ENCODE measurements at places on chromosomes 11 and 22. TPM values are rescaled to one million over a fixed set of nuclear protein-coding genes. Genes with fewer than 3 reads are reported as not detected.

The ACR gene
- 0.37 TPM for total RNA-seq

The SGSM1 gene
- 3.7 TPM for total RNA-seq

The OVCH2 gene
- total RNA-seq, result not detected

The UPK3A gene
- total RNA-seq, result 1.3 TPM

The CALCB gene
- not detected for total RNA-seq

The NXPE2 gene
- total RNA-seq, result 0.37 TPM

The SCGB1D2 gene
- total RNA-seq, result not detected

The BAD gene
- 343 TPM for total RNA-seq

The OR6A2 gene
- not detected for total RNA-seq

DNA sequence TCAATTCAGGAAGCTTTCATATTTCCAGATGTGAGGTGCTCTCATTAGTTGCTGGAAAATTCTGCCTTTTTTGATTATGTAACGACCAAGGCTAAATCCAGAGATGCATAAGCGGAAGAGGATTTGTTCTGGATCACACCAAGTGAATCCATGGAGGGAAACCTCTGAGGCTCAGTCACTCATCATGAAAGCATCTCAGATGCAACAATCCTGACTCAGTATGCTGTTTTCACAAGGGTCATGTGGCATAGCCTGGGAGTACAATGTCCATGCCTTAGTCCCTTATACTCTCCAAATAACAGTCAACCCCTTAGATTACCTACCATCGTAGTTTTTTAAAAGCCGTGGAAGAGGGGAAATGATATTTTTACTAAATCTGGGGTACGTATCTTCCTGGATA lies 445.6 kb downstream of the NTM start:
- no peaks in the 10 kb centered on the region for H3K36me3 ChIP-seq
- no peaks in the 10 kb centered on the region for H3K27me3 ChIP-seq
- H3K27ac ChIP-seq, result no peak overlapping the region
- no peaks in the 10 kb centered on the region for H3K4me1 ChIP-seq
- no peak for DNase-seq
- H3K4me3 ChIP-seq, result no peak overlapping the region

DNA sequence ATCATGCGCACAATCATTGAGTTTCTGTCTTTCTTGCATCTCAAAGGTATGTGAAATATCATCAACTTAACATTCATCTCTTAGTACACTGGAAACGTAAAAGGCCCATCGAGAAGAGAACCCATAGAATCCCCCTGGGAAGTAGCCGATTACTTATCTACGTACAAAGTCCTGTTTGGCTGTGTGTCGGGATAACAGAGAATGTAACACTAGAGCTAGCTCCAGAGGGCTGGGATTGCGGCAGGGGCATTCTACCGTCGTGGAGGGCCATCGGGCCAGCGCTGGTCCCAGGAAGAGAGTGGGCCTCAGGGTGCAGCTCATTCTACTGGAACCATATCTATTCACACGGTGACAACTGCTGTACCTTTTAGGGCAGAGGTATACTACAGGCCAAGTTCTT lies 4.5 kb downstream of the GAL start:
- peaks cover 86% of the 10 kb centered on the region for H3K27me3 ChIP-seq
- peaks cover 13% of the 10 kb centered on the region for H3K4me1 ChIP-seq
- H3K36me3 ChIP-seq, result no peaks in the 10 kb centered on the region
- DNase-seq, result no peak
- no peak overlapping the region for H3K4me3 ChIP-seq
- H3K27ac ChIP-seq, result no peak overlapping the region

- no peak overlapping the region for H3K4me3 ChIP-seq
- no peaks in the 10 kb centered on the region for H3K4me1 ChIP-seq
- no peak overlapping the region for H3K27ac ChIP-seq
- no peak for DNase-seq
These were observed 9.2 kb downstream of the ANO9 start for GRCh38 chr11:432501-433100.

- H3K27ac ChIP-seq, result no peak overlapping the region
- H3K4me3 ChIP-seq, result no peak overlapping the region
- no peaks in the 10 kb centered on the region for H3K4me1 ChIP-seq
- DNase-seq, result no peak
These were observed 313.6 kb downstream of the KIRREL3 start for GRCh38 chr11:126686938-126687337.

- peak overlapping the region; percentile 19 for H3K27ac ChIP-seq
- peaks cover 76% of the 10 kb centered on the region for H3K4me1 ChIP-seq
- no peak for DNase-seq
- H3K27me3 ChIP-seq, result no peaks in the 10 kb centered on the region
These were observed 1.7 kb downstream of the RPS19BP1 start for GRCh38 chr22:39530692-39531331.

- no peaks in the 10 kb centered on the region for H3K27me3 ChIP-seq
- DNase-seq, result no peak
- H3K4me1 ChIP-seq, result no peaks in the 10 kb centered on the region
- H3K27ac ChIP-seq, result no peak overlapping the region
- no peak overlapping the region for H3K4me3 ChIP-seq
- peaks cover 79% of the 10 kb centered on the region for H3K36me3 ChIP-seq
These were observed 19.2 kb downstream of the EIF3M start for GRCh38 chr11:32602657-32603415.

GRCh38 chr11:86473991-86474833 lies 99.5 kb downstream of the CCDC81 start:
- H3K27me3 ChIP-seq, result no peaks in the 10 kb centered on the region
- peak overlapping the region; percentile 41 for H3K27ac ChIP-seq
- no peaks in the 10 kb centered on the region for H3K36me3 ChIP-seq
- no peak for DNase-seq

GRCh38 chr11:13137844-13138301 lies 128.8 kb downstream of the RASSF10 start:
- no peak overlapping the region for H3K4me3 ChIP-seq
- DNase-seq, result no peak
- H3K36me3 ChIP-seq, result no peaks in the 10 kb centered on the region
- H3K4me1 ChIP-seq, result peaks cover 16% of the 10 kb centered on the region

GRCh38 chr11:126146454-126147192 lies 64.8 kb downstream of the RPUSD4 start:
- H3K27ac ChIP-seq, result no peak overlapping the region
- H3K4me3 ChIP-seq, result no peak overlapping the region
- peaks cover 5% of the 10 kb centered on the region for H3K27me3 ChIP-seq
- no peaks in the 10 kb centered on the region for H3K36me3 ChIP-seq
- DNase-seq, result no peak

DNA sequence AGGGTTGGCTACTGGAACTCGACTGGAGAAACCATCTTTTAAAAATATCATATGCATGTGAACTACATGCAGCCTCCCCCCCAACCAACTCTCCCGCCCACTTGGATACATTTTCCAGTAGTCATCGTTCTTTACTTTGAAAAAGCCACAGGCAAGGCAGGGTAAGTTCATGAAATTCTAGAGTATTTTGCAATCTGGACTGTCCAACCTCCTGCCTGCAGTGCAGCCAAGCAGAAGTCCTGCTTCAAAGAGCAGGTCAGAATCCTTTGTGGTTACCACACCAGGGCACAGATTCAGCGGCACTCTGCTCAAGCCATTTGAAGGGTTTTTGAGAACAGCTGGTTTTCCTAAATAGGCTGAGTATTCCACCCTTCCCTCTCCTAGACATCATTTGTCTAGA lies 12.1 kb downstream of the ELF5 start:
- H3K36me3 ChIP-seq, result no peaks in the 10 kb centered on the region
- H3K4me1 ChIP-seq, result peaks cover 5% of the 10 kb centered on the region
- no peaks in the 10 kb centered on the region for H3K27me3 ChIP-seq

DNA sequence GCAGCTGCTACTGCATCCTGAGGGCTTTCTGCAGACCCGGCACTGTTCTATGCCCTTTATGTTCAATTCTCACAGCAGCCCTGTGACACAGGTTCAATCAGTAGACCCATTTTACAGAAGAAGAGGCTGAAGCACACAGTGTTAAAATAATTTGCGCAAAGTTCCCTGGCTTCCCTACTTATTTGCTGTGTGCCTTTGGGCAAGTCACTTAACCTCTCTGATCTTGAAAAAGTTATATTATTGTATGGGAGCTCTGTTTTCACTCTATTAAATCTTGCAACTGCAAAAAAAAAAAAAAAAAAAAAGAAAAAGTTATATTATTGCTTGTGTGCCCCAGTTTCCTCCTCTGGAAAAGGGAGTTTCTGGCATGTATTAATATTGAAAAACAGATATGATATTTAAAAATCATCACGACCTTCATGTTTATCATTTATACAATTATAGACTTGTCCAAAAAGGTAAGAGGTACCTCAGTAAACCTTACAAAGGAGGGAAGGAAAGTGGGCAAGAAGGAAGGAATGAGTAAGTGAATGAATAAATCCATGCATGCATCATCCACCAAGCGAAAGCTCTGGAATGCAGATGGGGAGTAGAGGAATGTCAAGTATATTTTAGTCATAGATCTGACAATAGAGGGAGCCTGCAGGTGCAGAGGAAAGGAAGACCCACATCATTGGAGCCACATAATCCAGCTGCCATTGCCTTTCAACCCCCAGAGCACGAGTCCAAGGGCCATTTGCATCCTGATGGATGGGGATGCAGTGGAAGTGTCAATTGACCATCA lies 21.2 kb upstream of the ISX start:
- no peaks in the 10 kb centered on the region for H3K36me3 ChIP-seq
- no peak for DNase-seq
- peaks cover 41% of the 10 kb centered on the region for H3K27me3 ChIP-seq

All from stomach (tissue), 19 donors.